GM20000 (cell line): ENCODE measurements at places on chromosomes 5 and 9.

DNA sequence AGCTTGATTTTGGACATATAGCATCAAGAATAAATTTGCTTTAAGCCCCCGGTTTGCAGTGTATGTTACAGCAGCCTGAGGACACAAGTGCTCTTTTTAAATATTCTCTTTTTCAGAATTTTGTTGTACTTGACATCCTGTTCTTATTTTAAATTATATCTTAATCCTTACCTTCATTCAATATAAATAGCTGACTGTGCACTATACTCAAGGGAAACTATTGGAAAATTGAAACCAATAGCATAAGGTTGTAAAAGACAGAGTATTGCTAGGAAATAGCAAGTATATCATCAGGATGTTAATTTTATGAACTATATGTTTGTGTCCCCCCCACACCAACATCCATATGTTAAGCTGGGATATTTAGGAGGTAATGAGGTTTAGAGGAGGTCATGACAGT lies 120.4 kb upstream of the CDH10 start:
- DNase-seq, result no peak

DNA sequence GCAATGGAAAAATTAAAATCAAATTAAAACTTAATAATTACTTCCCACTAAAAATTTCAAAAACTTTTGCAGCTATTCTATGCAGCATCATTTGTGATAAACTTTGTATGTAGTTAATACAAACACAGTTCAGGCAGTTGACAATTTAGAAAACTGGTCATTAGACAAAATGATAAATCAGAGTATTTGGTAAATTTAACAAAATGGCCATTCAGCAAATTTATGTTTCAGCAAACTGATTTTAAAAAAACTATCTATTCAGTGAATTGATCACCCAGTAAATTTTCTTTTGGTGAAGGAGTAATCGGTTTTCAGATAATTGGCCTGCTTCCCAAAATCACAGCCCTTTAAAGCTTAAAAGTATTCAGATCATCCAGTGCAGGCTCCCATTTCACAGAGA lies 116.3 kb downstream of the RFX3 start:
- no peak for DNase-seq

GRCh38 chr9:123525424-123525823 lies 169.4 kb downstream of the CRB2 start:
- no peak for DNase-seq

- DNase-seq, result no peak
Observed at GRCh38 chr9:91654527-91654926, 230.9 kb upstream of the NFIL3 start.

- no peak for DNase-seq
Observed at GRCh38 chr9:92979283-92980056, 32.1 kb downstream of the FGD3 start.

GRCh38 chr5:78735834-78736463 lies 87.4 kb upstream of the LHFPL2 start:
- no peak for DNase-seq

- DNase-seq, result no peak
Observed at GRCh38 chr9:133389025-133389557, 12.9 kb downstream of the STKLD1 start.

DNA sequence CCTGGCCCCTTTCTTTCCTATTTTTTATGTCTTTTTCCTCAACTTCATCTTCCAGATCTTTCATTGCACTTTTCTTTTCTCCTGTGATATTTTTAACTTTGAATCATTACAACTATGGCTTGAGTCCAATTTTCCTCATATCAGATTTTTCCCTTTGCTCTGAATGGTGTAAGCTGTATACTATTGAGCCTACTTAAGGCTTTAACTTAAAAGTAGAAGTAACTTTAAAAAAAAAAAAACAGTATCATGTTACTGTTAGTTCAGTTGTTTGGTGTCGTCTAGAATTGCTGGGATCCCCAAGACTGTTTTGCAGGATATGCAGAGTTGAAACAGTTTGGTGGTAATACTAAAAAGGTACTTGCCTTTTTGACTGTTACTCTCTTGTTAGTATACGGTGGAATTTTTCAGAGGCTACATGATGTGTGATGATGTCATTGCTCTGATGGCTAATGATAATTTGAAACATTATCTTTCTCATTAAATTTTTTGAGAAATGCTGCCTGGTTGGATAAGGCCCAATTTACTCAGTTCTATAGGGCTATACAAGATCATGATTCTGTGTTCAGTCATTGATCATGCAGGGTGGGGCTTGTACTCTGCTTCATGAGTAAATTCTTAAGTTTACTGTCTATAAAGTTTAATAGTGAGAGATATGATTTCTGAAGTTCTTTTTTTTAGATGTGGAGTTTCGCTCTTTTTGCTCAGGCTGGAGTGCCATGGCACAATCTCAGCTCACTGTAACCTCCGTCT lies 8.8 kb downstream of the NAA35 start:
- DNase-seq, result no peak

GRCh38 chr5:29247346-29248028 lies 1946.0 kb upstream of the CDH6 start:
- no peak for DNase-seq

- DNase-seq, result no peak
Observed at GRCh38 chr5:36598045-36598444, 8.4 kb upstream of the SLC1A3 start.

DNA sequence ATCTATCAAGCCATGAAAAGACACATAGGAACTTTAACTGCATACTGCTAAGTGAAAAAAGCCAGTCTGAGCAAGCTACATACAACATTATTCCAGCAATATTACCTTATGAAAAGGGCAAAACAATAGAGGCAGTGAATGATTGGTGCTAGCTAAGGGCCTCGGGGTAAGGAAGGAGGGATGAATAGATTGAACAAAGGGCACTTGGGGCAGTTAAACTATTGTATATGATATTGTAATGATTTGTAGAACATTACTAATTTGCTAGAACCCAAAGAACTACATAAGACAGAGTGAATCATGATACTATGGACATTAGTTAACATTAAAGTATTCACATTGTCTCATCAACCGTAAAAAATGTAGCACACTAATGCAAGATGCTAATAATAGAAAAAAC lies 218.3 kb downstream of the FBXO4 start:
- no peak for DNase-seq

- no peak for DNase-seq
Observed at GRCh38 chr5:1420211-1421195, 24.7 kb downstream of the SLC6A3 start.

GRCh38 chr5:2749514-2750025 lies 1.9 kb downstream of the IRX2 start:
- no peak for DNase-seq

GRCh38 chr9:117737721-117738226 lies 33.6 kb downstream of the TLR4 start:
- DNase-seq, result no peak

DNA sequence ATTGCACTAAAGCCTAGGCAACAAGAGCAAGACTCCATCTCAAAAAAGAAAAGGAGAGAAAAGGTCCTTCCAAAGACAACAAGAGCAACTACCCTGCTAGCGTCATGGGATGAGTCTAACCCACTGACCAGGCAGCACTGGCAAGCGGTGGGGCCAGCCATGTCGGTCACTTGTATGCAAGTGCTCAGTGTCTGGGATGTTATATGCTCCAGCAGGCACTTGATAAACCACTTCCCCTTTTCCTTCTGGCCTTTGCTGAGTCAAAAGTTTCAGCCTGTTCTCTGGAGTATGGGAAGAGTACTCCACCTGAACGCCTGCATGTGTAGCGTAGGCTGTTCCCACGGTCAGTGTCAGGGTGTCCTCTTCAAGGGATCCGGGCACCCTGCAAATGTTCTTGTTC lies 9.2 kb upstream of the MXD3 start:
- DNase-seq, result no peak

- DNase-seq, result no peak
Observed at GRCh38 chr9:137606734-137607138, 1.2 kb downstream of the ARRDC1 start.

- DNase-seq, result no peak
Observed at GRCh38 chr9:120726484-120726883, 12.2 kb upstream of the MEGF9 start.

DNA sequence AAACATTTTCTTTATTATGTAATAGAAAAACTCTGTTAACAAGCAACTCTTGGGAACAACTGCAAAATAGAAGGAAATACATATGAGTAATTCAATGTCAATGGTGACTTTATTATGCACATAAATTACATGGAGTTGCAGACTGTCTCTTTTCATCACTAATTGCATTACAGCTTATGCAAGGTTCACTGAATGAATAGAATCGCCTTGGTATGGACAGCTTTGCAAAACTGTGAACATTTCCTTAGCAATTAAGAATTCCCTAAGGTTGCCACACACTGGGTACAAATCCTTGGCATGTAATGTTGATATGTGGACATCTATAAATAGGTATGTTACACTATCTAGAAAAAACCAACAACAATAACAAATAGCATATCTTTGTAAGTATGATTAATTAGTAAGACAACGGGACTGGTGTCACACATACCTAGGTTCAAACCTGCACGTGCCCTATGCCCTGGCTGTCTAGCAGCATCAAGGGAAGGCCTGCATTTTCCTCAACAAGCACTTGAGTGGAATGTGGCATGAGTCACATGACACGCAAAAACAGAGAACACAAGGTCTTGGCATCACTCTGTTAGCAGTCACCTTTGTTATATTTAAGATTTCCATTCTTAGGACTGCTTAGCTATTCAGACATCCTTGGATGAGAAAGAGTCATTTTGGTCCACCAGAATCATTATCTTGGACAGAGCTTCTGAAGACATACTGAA lies 263.9 kb downstream of the CTNND2 start:
- no peak for DNase-seq

- DNase-seq, result no peak
Observed at GRCh38 chr5:98723061-98723460, 50.4 kb upstream of the RGMB start.

- no peak for DNase-seq
Observed at GRCh38 chr9:92439921-92440750, 15.9 kb upstream of the OMD start.

DNA sequence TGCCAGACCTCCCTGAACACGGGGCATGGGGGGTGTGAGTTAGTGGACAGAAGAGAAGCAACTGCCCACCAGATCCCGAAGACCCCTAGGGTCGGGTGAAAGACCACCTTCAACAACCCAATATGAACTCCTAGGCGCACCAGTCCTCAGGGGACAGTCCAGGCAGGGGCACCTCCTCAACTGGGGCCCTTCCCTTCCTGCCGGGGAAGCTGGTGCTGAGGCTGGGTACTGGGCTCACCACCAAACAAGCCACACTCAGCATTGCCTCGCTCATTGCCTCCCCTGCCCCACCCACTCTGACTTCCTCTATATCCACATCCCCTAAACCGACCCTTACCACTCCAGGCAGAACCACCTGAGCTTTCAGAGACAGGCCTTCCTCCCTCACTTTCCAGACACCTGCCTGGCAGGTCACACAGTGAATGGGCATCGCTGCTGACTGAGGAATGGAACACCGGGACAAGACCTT lies 42.5 kb downstream of the SEMA4D start:
- DNase-seq, result no peak

DNA sequence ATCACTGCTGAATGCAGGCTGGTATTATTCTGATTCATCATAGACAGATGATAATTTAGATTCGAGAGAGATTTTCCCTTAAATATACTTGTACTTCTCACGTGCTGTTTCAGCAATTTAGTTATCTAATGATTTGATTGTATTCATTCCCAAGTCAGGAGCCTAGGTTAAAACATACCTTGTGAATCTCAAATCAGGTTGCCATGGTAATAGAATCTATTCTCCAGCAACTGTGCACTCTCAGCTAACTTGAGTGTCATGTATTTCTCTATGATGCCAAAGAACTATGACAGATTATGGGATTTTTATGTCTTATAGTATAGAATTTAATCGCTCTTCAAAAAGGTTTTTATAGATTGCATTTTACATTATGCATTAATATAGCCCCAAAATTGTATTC lies 315.3 kb downstream of the GABRG2 start:
- DNase-seq, result no peak

GRCh38 chr9:86594724-86595123 lies 240.5 kb upstream of the TUT7 start:
- no peak for DNase-seq

- DNase-seq, result no peak
Observed at GRCh38 chr5:32834251-32834650, 123.1 kb downstream of the NPR3 start.

GRCh38 chr9:124869986-124870560 lies 8.1 kb downstream of the ARPC5L start:
- DNase-seq, result peak; percentile 79

DNA sequence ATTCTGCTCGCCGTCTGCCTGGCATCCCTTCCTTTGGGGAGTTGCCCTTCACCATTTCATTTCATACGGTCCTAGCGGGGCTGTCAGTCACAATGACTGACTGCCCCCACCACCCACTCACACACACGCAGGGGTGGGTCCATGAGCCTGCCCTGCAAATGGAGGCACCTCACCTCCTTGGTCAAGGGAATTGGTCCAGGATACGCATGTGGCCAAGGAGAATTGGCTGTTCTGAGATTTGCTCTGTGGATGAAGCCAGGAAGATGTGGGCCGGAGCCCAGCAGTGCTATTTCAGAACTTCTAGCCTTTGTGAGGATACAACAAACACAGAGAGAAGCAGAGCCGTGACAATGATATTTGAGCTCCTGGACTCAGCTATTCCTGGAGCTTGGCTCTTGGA lies 17.0 kb downstream of the C1QTNF2 start:
- DNase-seq, result no peak

DNA sequence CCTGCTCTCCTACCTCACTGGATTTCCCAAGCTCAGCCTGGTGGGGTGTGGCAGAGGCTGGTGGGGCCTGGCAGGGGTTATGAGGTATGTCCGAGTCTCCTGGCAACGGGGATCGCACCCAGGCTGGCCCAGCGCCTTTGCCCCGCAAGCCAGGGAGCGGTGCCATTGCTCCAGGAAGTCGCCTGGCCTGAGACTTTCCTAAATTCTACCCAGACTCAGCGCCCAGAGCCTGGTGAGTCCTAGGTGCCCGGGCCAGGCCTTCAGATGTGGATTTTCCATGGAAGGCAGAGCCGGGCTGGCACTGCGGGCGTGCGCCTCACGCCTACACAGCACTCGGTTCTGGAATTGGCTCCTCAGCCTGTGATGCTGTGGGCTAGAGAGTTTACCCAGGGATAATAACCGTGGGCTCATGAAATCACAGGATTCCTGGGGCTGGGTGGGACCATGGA lies 155.4 kb upstream of the COL5A1 start:
- DNase-seq, result no peak

DNA sequence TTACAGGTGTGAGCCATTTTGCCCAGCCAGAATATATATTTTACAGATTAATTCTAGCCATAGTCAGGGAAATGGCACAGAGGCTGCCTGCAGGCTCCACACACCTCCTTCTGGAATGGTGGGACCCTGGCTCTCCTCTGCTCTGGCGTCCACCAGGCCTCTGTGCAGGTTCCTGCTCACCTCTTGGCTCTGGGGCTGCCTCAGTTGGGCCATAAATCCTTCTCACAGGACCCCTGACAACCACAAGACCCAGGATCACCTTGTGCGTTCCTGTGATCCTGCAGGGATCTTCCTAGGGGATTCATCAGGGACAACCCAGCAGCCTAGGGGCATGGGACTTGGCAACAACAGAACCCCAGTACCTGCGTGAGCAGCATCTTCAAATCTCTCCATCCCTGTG lies 93.0 kb upstream of the FSTL4 start:
- DNase-seq, result no peak
